HuH-7 (cell line): ENCODE measurements at places on chromosomes 5 and 9.

- no peak for DNase-seq
Observed at GRCh38 chr9:81394881-81395675, 294.3 kb downstream of the TLE1 start.

GRCh38 chr5:169905017-169905416 is 75.3 kb downstream of the INSYN2B start:
- DNase-seq = no peak

DNA sequence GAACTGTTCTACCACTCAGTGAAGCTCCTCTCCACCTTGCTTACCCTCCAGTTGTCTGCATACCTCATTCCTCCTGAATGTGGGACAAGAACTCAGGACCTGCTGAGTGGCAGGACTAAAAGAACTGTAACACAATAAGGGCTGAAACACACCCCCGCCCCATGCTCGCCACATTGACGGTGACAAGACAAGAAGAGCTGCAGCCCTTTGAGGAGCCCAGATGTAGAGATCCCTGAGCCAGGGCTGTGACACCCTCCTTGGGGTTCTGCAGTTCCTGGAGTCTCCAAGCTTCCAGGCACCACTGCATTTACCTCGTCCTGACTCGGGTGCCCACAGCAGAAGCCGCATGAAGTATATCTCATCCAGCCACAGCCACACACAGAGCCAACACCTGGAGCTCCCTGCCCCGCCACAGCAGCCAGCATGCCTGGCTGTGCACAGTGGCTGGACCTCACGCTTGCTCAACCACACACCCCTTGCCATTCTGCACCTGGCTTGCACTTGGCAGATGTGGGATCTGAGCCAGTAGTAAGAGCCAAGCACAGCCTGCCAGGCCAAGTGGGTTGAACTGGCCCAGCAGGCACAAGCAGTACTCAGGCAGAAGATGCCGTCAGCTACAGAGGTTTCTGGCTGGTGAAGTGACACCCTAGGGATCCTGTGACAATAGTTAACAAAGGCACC is 166.1 kb downstream of the RNF180 start:
- DNase-seq = no peak

DNA sequence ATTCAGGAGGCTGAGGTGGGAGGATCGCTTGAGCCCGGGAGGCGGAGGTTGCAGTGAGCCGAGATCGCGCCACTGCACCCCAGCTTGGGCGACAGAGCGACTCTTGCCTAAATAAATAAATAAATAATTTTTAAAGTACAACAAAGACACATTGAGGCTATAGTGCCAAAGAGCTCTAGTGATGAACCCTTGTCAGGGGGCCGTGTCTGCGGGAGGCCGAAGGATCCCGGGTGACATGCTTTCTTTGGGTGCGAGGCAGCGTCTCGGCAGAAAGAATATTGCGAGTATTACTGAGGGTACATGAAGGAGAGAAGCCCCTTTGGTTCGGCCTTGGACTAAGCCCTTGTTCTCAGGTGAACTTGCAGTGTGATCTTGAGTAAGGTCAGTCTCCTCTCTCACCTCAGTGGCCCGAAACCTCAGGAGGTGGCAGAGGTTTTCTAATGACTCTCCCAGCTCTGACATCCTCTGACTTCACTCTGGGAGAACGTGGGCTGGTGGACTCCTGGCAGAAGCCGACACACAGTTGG is 397 bp upstream of the RECK start:
- DNase-seq = no peak

GRCh38 chr5:19865336-19866089 is 122.5 kb downstream of the CDH18 start:
- no peak for DNase-seq

- DNase-seq = no peak
Observed at GRCh38 chr9:135073081-135073740, 14.3 kb upstream of the OLFM1 start.

- no peak for DNase-seq
Observed at GRCh38 chr9:79577969-79578723, 6.4 kb downstream of the TLE4 start.

- DNase-seq = peak; percentile 98
Observed at GRCh38 chr9:131590907-131591844, 45.9 kb downstream of the PRRT1B start.

GRCh38 chr9:87147839-87148238 is 200.5 kb upstream of the GAS1 start:
- DNase-seq = no peak

DNA sequence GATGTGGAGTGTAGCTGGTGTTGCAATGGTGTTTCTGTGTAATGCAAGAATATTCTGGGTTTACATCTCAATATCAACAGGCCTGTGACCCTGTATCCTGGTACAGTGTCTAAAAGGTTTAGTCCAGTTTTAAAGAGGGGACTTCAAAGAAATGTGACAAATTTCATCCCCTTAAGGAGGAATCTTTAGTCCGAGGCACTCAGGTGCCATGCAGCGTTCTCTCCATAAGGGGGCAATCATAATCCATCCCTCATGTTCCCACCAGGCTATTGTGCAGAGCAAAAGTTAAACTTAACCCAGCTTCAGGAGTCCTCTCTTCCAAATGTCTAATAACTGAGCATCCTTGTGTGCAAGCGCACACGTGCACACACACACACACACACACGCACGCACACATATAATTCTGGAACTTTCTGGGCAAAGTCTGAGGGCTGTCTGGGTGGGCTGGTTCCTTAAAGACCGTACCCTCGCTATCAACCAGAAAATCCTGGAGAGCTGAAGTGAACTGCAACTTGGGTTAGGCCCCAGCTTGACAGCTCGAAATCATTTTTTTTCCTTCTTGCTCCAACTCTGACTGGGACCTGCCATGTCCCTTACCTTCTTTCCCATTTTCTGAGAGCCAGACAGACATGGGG is 46.0 kb downstream of the CRB2 start:
- DNase-seq = peak; percentile 88

- no peak for DNase-seq
Observed at GRCh38 chr9:71824257-71824656, 55.9 kb upstream of the CEMIP2 start.

DNA sequence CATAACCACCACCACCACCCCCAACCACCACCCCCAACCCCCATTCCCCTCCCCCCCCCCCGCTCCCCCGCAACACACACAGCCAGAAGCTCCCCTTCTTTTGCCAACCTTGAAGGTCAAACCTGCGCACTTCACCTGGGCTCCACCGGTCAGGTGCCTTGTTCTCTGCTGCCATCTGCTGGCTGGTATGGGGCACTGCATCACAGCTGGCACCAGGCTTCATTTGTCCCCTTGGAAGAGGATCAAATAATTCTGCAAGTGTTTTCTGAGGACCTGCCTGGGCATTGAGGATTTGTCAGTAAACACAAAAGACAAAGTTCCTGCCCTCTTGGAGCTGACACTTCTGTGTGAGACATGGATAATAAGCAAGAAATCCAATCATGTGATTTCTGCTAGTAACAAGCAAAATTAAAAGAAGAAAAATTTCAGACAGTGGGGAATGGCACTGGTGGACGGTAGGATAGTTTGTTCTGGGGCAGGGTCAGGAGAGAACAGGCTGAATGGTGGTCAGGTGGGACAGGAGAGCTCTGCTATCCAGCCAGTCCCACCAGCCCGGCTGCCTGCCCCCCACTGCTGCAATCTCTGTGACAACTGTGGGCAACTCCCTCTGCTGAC is 55.6 kb upstream of the LMX1B start:
- DNase-seq = peak; percentile 89

GRCh38 chr9:76576344-76576743 is 117.4 kb downstream of the GCNT1 start:
- DNase-seq = no peak

- DNase-seq = no peak
Observed at GRCh38 chr5:157278319-157279037, 12.6 kb downstream of the CYFIP2 start.

GRCh38 chr9:117448066-117448465 is 33.2 kb upstream of the ASTN2 start:
- no peak for DNase-seq

- DNase-seq = no peak
Observed at GRCh38 chr5:107776922-107777740, 106.4 kb upstream of the EFNA5 start.

DNA sequence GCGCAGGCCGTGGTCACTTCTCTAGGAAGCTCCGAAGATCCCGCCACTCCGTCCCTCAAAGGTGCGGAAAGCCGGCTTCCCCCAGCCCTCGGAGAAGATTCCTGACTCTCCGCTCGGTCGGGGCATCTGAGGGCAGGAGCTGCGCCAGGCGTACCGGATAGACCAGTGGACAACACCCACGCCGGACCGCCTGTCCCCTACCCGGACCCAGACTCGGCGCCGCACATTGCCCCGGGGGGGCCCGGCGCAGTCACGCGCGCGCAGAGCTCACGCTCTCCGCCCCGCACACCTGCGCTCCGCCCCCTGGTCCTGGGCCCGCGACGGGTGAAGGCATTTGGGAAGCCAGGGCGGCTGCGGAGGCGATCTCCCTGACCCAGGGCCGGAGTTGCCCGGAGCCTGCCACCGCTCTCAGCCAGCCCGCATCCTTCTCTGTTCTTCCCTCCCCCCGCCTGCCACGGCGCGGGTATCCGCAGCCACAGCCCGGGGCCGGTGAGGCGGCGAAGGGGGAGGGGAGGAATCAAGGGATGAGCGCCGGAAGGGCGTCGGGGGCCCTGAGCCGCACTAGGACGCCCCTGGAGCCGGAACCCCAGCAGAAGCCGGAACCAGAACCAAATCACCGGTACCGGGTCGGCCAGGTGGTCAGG is 448 bp downstream of the RELL2 start:
- peak; percentile 44 for DNase-seq

GRCh38 chr5:174937201-174938123 is 213.1 kb downstream of the MSX2 start:
- no peak for DNase-seq

DNA sequence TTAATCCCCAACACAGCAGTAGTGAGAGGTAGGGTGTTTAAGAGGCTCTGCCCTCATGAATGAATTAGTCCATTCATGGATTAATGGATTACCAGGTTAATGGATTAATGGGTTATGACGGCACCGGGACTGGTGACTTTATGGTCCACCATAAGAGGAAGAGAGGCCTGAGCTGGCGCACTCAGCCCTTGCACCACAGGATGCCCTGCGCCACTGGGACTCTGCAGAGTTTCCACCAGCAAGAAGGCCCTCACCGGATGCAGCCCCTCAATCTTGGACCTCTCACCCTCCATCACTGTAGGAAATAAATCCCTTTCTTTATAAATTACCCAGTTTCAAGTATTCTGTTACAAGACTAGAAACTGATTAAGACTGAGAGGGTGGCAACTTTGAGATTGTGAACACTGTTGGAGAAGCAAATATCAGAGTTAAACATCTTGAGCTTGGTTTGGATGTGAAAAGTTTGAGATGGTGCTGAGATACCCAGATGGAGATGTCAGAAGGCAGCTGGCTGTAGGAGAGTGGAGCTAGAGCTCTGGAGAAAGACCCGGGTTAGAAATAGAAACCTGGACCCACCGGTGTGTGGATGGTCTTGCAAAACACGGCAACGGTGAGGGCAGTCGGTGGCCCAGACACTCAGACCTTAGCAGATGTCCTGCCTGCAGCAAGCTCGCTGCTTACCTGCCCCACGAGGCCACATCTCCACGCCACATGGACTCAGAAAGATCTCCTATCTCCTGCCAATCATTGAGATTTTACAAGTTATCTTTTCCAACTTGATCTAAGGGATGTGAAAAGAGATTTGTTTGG is 98.8 kb downstream of the HSD17B3 start:
- DNase-seq = no peak

- no peak for DNase-seq
Observed at GRCh38 chr5:68478301-68479095, 262.9 kb downstream of the PIK3R1 start.

- peak; percentile 60 for DNase-seq
Observed at GRCh38 chr5:181088289-181088688, 42.7 kb downstream of the OR2V1 start.
